Activated naive CD4-positive, alpha-beta T cell treated with anti-CD3 and anti-CD28 coated beads, Interleukin-2, amount 50 U/mL, for 16 hours (primary cell): ENCODE measurements at places on chromosomes 11 and 22.

DNA sequence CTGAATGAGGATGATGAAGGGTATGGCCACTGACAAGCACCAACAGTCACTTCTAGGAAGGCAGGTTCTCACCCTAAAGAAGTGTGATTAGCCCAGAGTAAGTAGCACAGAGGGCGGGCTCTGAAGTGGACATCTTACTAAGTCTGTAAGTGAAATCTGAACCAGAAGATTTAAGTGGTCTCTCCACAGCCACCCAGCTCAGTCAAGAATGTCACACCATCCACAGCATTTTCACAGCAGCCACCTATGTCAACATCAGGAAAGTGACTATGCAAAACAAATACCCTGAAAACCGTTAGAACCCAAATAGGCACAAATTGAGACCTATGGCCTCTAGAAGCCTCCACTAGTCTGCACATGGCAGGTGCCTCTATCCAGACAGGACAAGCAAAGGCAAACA, 23.0 kb upstream of the STK33 start:
- no peak for DNase-seq

DNA sequence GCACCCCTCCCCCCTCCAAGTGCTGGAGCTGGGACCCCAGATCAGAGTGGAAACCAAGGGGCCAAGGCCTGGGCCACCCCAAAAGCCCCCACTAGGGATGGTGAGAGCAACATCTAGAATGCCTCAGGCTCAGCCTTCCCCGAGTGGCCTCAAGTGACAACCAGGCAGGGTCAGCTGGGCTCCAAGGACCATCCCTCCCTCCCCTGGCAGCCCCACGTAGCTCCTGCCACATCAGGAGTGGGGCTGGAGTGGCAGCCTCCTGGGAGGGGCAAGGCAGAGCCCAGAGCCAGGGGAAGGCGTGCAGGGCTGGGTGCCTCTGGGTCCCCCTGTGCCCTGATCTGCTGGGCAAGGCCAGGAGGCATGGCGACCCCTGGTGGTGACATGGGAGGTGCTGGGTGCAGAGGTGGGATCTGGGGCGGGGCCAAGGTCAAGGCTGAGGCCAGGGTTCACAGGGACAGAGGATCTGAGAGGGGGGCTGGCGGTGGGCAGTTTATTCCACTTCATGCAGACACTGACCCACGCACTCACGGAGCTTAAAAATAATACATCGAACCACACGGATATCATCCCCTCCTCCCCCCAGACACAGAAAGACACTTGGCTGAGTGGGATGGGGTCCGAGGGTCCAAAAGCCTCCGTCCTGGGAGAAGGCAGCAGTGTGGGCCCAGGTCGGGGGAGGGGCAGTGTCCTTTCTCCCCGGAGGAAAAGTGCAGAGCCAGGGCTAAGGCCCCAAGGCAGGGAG, 15.8 kb upstream of the EHD1 start:
- peak; percentile 93 for DNase-seq

DNA sequence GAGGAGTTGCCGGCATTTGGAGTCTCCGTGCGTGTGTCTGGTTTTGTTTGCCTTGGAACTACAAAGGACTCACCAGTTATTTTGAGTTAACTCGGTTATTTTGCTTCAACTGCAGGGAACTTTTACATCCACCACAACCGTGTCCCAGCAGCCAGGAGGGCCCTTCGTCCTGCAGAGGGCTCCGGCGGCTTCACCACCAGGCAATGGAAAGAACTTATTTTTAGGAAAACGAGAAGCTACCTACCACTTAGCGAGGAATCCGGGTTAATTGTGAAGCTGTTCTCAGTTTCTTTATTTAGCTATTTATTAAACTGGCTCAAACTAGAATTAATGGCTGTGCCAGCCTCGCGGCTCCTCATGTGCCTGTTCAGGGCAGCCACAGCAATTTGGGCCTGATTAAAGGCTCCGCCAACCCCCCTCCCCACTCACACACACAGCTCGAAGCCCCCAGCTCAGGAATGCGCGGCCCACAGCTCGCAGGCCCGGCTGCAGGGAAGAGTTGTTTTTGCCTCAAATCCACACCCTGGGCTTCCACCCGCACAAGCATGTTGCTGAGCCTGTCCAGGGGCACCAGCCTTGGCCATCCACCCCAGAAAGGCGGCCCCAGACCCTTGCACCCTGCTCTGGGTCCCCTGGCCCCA, 55.9 kb upstream of the FGF3 start:
- no peak for DNase-seq

DNA sequence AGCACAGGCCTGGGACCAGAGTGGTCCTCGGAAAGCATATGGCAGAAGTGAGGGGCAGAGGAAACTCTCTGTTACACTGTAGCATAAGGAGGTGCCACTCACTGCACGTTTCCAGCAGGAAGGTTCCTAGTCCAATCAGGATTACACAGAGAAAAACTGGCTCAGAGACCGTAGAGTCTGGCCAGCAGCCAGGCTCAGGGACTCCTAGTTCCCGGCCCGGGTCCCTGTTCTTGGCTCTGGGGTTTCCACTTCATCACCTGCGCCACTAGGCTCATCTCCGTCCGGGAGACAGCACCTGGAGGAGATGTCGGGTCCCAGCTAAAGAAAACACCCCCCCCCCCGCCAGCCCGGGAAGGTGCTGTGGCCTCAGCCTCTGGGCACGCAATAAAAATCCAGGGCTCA, 1.1 kb downstream of the TTLL12 start:
- no peak for DNase-seq

- peak; percentile 13 for DNase-seq
Measured at GRCh38 chr11:69909561-69910518, 90.6 kb upstream of the FGF3 start.

DNA sequence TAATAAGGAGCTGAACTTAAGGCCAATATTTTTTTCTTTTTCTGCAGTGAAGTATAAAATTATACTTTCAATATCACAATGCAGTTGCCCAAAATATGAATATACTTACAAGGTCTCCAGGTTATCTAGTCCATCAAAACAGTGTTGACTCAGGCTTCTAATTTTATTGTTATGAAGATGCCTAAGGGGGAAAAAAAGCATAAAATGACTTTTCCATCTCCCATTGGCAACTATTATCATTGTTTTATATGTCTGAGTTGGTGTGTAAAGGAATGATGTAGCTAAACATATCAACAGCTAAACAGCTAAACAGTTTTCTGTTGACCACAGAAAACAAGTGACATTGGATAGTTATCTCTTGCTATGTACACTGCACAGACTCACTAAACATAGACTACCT, 21.2 kb upstream of the CCDC34 start:
- no peak for DNase-seq

DNA sequence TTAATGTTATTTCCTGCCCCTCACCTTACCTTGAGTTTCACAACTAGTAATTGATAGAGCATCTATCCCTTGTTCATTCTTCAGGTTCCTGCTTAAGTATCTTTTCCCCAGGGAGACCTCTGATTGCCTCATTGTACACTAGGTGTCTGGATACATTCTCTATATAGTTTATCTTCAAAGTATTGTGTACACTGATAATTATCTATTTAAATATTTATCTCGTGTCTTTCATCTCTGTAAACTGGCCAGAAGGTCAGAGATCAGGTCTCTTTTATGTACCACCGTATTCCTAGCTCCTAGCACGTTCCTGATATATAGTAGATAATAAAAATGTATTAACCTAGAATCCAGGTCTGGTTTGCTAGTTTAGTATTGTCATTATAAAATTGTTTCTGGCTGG, 6.4 kb downstream of the TMEM126B start:
- no peak for DNase-seq

GRCh38 chr11:76234021-76234415, 27.7 kb upstream of the WNT11 start:
- no peak for DNase-seq

- DNase-seq = peak; percentile 68
Measured at GRCh38 chr22:22787786-22788459, 99.7 kb upstream of the IGLL5 start.

DNA sequence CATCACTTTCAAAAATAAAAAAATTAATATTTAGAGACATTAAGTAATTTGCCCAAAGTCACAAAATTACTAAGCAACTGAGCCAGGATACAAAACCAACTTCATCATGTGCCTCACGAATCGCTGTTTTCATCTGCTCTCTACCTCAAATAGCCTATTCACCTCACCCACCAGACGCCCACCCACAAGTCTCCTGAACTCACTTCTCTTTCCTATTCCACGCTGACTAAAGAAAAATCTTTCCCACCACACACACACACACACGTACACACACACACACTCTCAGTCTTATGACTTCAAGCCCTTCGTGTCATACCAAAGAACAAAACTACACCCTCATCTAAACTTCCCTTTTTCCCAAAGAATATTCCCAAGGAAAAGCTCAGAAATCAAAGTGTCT, 2.2 kb downstream of the OR8B12 start:
- no peak for DNase-seq

DNA sequence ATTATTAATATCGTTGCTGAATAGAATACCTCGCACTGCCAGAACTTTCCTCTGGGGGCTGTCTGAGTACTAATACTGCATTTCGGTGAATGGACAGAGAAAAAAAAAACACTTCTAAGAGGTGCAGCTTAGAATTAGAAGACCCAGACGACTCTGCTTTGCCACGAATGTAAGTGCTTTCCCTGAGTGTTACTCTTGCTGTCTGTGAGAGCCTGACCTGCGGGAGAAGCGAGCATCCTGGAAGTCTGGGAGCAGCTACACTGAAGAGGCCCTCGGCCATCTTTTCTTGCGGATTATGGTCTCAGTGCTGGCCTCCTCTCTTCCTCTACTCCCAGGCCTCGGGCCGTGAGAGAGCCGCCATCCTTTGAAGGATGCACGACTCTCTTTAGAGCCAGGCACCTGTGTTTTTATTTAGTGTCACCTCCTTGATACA, 94.9 kb downstream of the SCN3B start:
- DNase-seq = no peak

DNA sequence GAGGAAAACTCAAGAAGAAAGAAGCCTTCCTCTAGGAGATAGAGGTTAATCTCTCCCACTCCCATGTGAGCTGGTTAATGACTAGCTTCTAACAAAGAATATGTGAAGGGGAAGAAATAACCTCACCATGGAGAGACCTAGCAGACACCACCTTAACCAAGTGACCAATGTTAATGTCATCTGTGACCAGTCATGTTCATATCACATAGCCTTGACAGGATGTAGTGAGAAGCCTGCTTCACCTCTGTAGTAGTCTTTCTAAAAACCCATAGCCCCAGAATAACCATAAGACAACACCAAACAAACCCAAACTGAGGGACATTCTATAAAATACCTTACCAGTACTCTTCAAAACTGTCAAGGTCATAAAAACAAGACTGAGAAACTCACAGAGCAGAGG, 21.5 kb upstream of the POU2AF1 start:
- no peak for DNase-seq

DNA sequence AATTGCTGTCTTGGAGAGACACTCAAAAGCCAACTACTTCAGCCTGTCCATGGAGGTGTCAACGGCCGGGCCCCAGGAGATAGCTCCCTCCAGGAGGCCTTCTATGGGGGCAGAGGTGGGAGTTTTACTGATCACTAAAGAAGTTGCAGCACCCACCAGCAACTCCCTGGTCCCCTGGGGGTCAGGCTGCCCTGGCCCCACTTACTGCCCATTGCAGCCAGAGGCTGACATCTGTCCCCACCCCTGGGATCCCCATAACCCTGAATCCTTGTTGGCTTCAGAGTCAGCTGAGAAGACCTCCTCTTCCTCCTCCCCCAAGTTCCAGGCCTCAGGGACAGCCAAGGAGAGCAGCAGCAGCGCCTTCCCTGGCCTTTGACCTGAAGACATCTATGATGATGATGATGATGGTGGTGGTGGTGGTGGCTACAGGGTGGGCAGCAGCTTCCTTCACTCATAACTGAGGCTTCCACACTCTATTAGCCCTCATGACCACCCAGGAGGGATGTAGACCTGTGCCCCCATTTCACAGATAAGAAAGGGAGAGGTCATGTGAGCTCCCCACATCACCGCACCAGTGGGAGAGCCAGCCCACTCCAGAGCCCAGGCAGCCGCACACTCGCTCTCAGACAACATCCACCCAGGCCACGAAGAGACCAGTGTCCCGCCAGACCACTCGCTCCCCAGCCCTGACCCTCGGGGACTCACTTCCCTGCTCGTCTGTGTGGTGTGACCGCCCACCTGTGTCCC, 43.8 kb upstream of the FGF3 start:
- no peak for DNase-seq

- DNase-seq = no peak
Measured at GRCh38 chr22:32802237-32802765, 796 bp downstream of the TIMP3 start.

DNA sequence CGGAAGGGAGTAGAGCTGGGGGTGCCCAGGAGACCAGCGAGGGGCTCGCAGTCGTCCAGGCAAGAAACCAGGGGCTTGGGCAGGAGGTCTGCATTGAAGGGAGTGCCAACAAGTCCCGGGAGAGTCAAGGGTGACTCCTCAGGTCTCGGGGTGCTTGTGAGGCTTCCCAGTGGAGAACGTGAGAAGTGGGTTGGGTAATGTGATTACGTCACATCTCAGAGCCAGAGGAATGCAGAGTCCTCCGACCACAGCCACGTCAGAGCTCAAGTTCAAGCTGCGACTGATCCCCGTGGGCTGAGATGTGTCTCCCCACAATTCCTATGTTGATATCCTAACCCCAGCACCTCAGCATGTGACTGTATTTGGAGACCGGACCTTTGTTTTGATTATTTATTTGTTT, 89.7 kb upstream of the SHANK2 start:
- DNase-seq = no peak

DNA sequence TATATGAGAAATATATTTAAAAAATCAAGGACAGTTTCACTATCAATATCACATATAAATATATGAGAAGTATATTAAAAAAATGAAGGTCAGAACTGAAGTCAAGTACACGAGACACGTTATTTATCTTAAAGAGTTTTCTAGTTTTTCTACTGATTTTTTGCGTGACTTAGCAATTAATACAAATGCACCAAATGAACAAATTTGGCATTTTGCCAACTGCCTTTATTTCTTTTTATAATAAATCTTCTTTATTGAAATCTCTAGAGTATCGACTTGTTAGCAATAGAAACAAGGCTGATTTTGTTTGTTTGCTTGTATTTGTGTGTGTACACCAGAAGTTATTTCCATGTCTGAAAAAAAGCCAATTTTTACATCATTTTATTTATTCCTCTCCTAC, 1684.7 kb upstream of the RAG2 start:
- DNase-seq = no peak
